AG20443 (cell line): ENCODE measurements at places on chromosomes 12 and 14.

DNA sequence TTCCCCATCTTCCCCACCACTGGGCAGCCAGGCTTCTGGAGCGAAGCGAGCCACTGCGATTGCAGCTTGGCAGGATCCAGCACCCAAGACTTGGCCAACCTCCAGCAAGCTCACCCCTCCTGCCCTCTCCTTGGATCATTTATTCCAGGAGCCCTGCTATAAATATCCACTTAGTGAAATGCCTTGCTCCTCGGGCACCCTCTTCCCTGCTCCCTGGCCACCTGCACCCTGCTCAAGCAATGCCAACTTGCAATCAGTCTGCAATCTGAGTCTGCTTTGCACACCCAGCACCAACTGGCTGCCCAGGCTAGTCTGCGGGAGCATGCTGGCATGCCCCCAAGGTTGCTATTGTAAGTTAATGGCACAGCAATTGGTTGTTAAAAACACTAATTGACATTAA is 666.0 kb downstream of the MED13L start:
- DNase-seq: no peak

- DNase-seq: peak; percentile 38
These were observed 180.8 kb downstream of the ZFP36L1 start for GRCh38 chr14:68612049-68612448.

DNA sequence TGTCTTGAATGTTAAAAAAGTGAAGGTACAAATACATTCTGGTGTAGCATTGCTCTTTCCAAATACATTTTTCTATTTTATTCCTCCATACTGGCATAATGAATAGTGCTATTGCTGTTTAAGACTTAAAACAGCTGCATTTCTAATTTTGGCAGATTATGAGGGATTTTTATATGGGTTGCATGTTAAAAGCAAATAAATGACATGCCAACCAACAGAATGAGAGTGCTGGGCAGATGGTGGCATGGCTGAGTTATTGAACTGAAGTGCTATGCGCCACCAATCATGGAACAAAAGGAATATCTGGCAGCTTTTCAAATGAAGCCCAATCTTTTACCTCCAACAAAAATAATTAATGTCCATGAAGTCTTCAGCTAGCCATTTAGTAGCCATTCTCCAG is 215.0 kb downstream of the PRKD1 start:
- DNase-seq: no peak

DNA sequence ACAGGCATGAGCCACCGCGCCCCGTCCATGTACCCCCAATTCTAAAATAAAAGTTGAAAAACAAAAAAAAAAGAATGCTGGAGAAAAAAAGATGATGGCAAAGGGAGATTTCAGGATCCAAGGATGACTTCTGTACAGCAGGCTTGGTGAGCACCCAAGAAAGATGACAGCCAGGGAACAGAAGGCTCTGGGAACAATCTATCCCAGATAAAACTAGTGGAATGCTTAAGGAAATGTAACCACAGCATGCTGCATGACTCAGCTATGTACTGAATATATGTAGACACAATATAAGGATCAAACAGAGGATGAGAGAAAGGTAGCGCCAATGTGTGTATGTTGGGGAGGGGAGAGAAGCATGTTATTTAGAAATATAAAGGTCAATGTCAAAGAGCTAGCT is 123.7 kb upstream of the TMTC1 start:
- DNase-seq: no peak

DNA sequence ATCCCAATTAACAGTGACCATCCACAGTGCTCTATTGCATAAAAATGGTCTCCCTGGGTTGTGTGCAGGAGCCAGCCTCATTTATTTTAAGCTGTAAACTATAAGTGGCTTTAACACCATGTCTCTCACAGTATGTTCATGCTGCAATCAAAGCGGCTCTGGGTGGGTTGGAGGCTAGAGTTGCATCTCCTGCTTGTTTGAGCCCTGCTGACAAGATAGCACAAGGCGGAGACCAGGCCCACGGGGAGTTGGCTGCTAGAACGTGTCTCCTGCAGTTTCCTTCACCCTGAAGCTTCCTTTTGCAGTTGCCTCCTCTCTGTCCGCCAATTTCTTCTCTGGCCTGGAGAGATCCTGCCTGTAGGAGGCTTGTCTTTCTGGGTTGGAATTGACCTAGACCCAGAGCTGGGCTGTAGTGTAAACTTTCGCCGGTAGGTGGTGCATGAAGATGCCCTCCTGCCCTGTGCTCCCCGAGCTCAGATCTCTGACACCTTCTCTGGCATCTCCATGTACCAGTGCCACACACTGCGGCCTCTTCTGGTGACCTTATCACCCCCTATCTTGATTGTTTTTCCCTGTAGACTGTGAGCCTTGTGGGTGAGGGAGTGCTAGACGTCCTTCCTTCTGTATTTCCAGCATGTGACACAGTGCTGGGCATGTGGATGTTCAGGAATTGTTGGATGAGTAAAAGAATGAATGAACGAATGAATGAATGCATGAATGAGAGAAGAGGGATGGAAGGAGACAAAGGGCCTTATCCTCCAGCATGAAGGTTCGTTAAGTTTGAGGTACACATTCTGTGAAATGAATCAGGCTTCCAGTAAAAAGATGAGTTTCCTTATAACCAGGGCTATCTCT is 10.4 kb downstream of the OTUB2 start:
- peak; percentile 88 for DNase-seq

- DNase-seq: no peak
These were observed 9.2 kb upstream of the ALDH2 start for GRCh38 chr12:111757361-111758119.

GRCh38 chr14:75426332-75427125 is 1.3 kb upstream of the JDP2 start:
- no peak for DNase-seq

DNA sequence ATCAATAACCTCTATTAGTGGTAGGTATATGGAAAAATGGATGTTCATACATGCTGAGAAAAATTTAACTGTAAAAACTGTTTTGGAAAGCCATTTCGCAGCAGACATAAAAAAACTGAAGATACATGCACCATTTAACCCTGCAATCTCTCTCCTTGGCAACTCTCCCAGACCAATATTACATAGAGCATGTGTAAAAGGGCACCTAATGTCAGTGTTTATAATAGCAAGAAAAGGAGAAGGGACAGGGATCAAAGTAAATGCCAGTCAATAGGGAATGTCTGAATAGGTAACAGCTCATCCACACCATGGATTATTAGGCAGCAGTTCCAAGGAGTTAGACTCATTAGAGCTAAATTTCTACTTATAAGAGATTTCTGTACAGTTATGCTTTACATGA is 77.2 kb downstream of the BTG1 start:
- no peak for DNase-seq

- DNase-seq: no peak
These were observed 3.6 kb downstream of the CLEC2A start for GRCh38 chr12:9928607-9929006.

DNA sequence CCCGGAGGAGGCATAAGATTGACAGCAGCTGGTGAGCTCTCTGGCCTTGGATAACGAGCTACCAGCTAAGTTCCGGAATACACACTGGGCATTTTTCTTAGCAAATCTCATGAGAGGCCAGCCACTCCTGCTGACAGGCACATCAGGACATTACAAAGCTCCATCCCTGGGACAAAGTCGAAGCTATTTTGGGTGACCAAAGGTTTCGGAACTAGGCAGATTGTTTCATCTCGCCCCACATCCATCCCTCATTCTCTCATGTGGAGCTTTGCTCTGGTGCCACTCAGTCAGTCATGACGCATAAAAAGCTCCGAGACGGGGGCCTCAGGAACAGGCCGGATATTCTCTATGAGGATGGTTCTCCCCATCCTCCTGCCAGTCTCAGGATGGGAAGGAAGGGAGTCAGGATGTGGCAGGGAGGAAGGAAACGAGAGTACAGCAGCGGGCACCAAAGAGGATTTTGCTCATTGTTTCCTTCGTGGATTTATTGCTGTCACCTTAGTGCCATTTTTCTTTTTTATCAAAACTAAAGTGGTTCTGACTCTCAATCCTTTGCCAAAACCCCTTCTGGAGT is 253.1 kb upstream of the FKBP4 start:
- DNase-seq: no peak

GRCh38 chr12:21751517-21751916 is 23.0 kb downstream of the KCNJ8 start:
- DNase-seq: no peak

GRCh38 chr14:104888489-104889374 is 23.7 kb downstream of the CEP170B start:
- no peak for DNase-seq

DNA sequence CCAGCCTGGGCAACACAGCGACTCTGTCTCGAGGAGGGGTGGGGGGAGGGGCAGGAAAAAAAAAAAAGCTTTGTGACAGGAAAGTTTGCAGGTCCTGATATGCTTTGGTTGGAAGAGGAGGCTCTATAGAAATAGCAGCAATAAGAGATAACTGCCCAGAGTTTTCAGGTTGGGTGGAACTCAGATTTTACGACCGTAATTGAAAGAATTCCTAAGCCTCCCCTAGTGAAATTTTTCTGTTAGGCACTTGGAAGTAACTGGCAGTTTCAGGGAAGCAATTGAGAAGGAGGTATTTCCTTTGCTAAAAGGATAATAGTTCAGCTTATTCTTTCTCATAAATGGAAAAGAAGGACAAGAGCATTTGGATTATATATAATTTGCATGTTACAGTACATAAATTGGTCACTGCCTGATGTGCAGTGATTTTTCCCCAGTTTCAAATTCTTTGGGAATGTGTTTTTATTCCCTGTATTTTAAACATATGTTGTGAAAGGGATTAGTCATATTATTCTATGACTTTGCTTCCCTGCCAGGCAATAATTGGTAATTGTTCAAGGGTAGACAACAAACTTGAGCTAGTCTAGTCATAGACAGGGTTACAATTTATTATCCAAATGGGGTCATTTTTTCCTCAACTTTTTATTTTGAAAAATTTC is 452.8 kb downstream of the AEBP2 start:
- DNase-seq: no peak

DNA sequence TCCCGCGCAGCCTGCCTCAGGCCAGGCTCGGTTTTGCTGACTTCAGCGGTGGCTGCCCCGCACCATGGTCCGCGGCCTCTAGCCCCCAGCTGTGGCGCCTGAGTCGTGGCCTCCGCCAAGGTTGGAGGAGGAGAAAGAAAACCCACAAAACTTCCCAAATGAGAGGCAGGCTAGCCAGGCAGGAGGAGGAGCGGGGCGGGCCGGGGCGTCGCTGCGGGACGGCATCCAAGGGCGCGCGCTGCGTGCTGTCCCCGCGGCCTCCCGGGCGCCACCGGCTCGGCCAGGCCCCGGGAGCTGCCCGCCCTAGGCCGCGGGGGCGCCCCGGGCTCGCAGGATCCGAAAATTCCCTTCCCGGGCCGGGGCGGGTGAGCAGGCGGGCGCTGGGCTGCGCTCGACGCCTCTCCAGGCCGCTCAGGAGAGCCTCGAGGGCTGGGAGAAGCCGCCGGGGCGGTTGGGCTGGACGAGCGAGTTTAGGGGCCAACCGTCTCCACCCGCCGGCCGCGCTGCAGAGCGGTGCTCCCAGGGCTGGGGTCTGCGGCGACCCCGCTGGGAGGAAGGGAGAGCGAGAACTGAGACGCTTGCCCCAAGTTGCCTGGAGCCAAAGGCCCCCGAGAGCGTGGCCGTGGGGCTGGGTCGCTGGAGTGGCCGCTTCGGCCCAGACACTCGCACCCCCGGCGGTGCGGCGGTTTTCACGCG is at the start of gene EFS:
EFS (minus strand) TSS at position 137 of the 696 bp plus-strand sequence. CDS start 147 bp downstream, outside the sequence.
- DNase-seq: peak; percentile 87

DNA sequence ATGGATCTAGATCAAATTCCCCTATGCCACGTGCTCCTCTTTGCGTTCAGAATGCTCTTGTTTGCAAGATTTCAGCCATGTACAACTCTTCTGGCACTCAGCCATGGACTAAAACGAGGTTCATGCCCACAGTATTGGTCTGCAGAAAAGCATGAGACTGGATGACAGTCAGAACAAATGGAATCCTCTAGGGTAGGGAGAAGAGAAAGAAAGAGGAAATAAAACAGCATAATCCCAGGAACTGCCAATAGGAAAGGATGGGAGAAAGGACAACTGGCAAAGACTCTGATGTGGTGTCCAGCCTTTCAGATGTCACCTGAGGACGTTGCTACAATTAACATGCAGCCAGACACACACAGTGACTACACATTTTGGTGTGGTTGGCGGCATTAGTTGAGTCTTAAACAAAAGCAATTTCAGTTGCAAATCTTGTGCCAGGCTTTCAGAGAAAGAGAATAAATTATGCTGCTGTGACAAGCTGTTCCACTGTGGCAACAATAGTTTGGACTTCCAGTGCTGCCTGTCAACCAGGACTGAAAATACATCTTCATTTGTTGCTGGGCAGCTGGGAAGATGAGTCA is 338.0 kb downstream of the RGS6 start:
- no peak for DNase-seq

DNA sequence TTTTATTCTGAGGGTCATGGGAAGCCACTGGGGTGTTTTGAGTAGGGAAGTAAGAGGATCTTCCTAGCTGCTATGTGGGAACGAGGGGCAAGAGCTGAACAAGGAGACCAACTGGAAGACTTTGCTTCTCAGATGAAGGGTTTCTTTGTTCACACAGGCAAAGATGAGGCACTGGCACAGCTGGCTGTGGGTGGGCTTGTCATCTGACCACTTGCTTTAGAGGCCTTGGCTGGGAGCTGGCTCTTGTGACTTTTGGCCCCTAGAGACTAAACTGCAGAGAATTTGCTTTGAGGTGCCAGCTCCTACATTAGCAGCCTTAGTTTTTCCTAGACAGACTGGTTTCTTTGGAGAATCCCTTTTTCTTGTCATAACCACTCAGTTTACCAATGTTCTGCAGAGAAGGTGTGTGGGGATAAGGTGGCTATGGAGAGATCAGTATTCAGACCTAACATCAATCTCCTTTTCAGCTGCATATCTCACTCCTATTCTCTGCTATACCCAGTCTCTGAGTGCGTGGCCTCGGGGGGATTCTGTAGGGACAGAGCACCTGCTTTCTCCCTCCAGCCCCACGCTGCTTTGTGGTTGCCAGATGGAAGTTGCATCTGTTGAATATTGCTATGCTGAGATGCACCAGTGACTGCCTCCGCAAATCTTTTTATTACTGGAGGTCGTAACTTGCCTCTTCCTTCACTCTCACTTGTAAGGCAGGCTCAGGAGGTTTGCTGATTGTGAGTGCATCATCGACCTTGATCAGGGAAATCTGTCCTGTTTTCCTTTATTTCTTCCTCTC is 12.7 kb downstream of the PPP2R5C start:
- DNase-seq: no peak

- peak; percentile 96 for DNase-seq
These were observed 112.3 kb upstream of the BCL2L14 start for GRCh38 chr12:11958221-11959091.

DNA sequence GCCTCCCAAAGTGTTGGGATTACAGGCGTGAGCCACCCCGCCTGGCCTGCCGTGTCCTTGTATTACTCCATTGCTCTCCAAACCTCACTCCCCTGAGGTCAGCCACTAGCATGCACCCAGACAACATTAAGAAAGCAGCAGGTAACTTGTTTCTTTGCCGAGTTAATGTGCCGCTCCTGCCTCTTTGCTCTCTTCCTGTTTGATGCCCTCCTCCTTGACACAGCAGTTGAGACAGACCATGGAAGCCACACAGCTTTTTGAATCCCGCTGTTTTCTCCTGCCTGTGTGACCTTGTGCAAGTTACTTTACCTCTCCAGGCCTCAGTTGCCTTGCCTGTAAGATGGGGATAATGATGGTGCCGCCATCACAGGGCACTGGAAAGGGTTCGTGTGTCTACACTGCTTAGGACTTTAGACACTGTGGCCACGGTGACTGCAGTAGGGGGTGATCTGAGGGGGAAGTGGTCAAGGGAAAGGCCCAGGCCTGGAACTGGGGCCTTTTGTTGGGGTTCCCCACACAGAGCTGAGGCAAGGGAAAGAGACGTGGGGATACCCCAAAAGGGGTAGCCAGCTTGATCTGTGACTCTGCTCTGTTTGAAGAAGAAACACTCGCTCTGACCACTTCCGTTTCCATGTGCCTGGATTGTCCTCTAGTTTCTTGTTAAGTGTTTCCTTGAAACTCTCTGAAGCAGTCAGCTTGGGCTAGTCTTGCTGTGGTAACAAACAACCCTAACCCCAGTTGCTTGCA is 69.3 kb downstream of the RIN3 start:
- DNase-seq: no peak
